Hematopoietic multipotent progenitor cell treated with erythropoietin and hydrocortisone succinate and interleukin-3 and kit ligand, for 15 days (in vitro differentiated cells): ENCODE measurements at places on chromosomes 7 and 10.

- DNase-seq: no peak
These were observed 9.9 kb downstream of the TAS2R41 start for GRCh38 chr7:143487566-143487965.

- no peak for DNase-seq
These were observed 87.4 kb upstream of the RET start for GRCh38 chr10:42989481-42989921.

- no peak for DNase-seq
These were observed 150.1 kb upstream of the KLF6 start for GRCh38 chr10:3935141-3935540.

DNA sequence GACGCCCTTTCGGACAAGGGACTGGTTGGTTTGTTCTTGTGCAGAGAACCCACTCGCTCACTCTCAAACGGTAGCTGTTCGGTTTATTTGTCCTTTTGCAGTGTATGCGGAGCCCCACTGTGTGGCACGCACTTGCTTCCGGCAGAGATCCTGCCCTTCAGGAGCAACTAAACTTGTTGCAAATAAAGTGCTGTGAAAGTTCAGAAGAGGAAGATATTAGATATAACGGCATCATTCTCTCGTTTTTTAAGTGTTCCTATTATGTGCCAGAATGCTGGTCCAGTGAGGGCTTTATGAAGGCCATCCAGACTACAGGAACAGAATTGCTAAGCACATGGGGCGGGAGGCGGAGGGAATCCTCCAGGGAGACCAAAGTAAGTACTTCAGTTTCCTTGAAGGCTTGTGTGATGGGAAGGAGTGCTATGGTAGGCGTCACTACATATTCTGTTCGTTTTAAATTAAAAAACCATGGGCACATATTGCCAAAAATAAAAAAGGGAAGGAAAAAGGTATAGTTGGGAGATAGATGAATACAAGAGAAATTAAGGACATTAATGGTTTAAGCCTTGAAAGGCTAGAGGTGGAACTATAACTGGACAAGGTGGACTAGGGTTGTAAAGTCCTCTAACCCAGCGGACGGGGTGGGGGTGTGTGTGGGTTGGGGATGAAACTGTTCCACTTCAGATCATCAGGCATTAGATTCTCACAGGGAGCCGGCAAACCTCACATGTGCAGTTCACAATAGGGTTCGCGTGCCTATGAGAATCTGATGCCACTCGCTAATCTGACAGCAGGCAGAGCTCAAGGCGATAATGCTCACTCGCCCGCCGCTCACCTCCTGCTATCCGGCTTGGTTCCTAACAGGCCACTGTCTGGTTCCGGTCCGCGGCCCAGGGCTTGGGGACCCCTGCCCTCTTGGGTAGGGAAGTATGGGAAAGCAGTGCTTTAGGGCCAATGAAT, 704 bp upstream of the ERLIN1 start:
- no peak for DNase-seq

DNA sequence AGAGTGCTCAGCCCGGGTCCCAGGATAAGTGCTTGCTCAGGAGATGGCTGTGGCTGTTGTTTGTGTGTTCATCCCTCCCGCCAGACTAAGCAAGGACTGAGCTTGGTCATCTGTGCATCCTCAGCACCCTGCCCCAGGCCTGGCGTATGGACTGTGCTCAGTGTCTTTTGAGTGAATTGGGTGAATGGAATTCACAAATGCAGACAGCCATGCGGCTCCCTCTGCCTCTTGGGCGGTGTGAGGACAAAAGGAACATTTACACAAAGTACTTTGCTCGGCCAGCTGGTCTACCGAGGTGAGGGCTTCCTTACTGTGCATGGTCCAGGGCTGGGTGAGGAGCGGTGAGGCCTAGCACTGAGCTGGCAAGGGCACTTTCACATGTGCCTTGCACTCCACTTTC, 120.2 kb downstream of the CDH23 start:
- DNase-seq: no peak

DNA sequence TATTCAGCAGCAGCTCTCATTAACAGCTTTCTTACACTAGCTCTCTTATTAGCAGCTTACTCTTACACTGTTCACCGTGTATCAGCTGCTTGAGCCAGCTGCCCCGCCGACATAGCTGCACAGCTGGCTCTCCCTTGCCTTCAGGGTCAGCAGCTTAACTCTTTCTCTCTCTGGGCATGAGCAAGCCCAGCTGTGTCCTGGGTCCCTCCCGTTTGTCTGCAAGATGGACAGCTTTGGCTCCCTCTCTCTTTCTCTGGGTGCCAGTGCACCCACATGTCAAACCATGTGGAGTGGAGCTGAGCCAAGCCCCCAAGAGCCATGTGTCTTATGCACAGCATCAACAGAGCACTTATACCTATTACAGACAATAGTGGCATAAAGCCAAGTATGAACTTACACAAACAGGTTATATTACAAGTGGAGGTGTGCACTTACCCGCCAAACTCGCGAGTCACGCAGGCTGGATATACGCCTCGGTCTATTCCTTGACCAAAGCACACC, 35.7 kb upstream of the MTPAP start:
- DNase-seq: no peak

DNA sequence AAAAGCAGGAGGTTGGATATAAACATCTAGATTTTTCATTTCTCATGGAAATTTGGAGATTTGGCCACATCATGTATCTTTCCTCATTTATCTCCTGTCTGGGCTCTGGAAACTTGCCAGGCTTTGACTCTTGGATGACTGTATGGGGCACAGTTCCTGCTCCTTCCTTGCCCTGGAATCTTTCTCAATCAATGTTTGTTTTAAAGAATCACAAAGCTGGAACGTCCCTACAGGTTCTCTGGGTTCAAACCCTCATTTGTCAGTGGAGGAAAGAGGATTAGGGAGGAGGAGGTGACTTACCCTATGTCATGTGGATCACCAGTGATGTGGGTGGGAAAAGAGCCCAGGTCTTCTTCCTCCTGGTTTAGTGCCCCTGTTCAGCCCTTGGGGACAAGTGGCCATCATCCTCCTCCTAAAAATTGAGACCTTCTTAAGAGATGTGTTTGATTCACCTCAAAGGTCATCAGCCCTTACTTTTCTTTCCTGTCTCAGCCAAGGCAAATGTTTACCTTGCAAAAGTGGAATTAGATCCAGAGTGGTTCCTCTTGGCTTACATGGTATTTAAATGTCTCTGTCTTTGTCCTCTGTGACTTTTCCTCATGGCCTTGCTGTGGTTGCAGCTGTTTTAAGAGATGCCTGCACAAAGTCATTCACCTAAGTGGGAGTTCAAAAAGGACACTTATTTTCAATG, 38.8 kb upstream of the PDZD8 start:
- DNase-seq: peak; percentile 30

DNA sequence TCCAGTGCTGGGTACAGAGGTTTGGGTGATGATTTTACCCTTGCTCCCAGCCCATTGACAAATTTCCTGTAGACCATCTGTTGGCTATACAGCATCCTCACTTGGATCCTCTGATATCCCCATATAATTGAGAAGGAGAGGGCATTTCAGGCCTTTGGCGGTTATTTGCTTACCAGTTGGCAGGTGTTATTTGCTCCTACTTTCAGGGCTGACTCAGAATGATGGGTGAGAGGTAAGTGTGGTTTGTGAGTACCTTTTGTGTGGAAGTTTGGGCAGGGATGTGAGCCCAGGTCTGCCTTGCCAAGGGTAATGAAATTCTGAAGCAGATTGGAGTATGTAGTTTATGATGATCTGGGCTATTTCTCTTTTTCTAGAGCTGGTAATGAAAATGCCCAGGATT, 93.6 kb downstream of the LRMDA start:
- DNase-seq: no peak

- DNase-seq: no peak
These were observed 26.6 kb upstream of the FAM180A start for GRCh38 chr7:135775230-135775629.

GRCh38 chr7:105975770-105976417, 12.8 kb downstream of the CDHR3 start:
- no peak for DNase-seq

- no peak for DNase-seq
These were observed 263.4 kb downstream of the INHBA start for GRCh38 chr7:41439515-41439879.

GRCh38 chr7:36712015-36712414, 12.3 kb downstream of the AOAH start:
- DNase-seq: no peak
